Naive thymus-derived CD4-positive, alpha-beta T cell (primary cell): ENCODE measurements at places on chromosomes 12 and 14. TPM values are rescaled to one million over a fixed set of nuclear protein-coding genes. Genes with fewer than 3 reads are reported as not detected.

Gene PLEKHD1
- not detected for polyA plus RNA-seq

Gene SAMD15
- not detected for polyA plus RNA-seq

Gene CMA1
- not detected for polyA plus RNA-seq

Gene PTPN21
- polyA plus RNA-seq = not detected

Gene GPR68
- not detected for polyA plus RNA-seq

Gene C12orf50
- not detected for polyA plus RNA-seq

Gene MSRB3
- not detected for polyA plus RNA-seq

GRCh38 chr14:103558071-103558882, 4.2 kb downstream of the BAG5 start:
- DNase-seq = no peak

DNA sequence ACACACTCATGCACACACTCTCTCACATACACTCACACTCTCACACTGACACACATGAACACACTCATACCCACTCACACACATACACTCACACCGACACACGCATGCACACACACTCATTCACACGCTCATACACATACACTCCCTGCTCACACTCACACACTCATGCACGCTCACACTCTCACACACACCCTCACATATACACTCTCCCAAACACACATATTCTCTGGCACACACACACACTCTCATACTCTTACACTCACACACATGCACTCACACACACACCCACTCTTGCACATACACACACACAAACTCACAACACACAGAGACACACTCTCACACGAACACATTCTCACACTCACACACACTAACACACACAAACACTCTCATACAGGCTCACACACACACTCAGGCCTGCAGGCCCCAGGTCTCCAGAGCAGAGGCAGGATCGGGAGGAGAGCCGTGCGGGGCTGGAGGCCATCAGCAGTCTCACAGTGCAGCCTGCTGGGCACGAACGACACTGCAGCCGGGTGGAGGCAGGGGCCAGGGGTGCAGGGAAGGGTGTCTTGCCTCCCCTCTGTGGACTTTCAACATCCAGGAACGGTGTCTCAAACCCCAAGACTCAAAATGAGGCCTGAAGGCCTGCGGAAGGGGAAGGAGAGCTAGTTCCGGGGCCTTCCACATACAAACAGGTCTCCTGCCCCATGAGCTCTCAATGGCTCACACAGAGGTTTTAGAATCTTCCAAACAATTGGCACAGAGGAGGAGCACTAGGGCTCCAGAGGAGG, 148.7 kb downstream of the ANO2 start:
- no peak for DNase-seq

DNA sequence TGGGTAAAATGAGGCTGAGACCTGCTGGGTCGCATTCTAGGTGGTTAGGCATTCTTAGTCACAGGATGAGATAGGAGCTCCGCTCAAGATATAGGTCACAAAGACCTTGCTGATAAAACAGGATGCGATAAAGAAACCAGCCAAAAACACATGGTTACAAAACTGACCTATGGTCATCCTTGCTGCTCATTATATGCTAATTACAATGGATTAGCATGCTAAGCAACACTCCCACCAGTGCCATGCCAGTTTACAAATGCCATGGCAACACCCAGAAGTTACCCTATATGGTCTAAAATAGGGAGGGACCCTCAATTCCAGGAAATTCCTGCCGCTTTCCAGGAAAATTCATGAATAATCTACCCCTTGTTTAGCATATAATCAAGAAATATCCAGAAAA, 132.4 kb downstream of the BRMS1L start:
- DNase-seq = no peak

GRCh38 chr12:34288963-34289345, 266.7 kb downstream of the ALG10 start:
- DNase-seq = no peak

GRCh38 chr12:6047249-6048237, 76.9 kb downstream of the VWF start:
- DNase-seq = no peak

GRCh38 chr12:66813137-66813892, 134.4 kb upstream of the GRIP1 start:
- DNase-seq = no peak

DNA sequence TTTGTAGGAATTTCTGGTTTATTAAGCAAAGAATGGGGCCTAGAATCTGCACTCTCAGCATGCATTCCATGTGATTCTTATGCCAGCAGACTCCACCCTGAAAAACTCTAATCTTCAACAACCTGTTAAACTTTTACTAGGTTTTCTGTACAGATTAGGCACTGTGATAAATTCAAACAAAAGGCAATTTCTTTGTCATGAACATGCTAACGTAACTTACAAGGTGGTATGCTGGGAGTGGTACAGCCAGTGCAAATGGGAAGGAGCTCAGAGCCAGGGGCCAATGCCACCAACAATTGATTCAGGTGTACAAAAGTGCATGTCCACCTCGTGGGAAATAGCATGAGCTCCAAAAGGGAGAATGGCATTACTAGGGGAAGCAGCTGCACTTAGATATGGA, 83.0 kb downstream of the PPFIBP1 start:
- DNase-seq = no peak

GRCh38 chr14:102229071-102229738, 75.8 kb downstream of the MOK start:
- no peak for DNase-seq

DNA sequence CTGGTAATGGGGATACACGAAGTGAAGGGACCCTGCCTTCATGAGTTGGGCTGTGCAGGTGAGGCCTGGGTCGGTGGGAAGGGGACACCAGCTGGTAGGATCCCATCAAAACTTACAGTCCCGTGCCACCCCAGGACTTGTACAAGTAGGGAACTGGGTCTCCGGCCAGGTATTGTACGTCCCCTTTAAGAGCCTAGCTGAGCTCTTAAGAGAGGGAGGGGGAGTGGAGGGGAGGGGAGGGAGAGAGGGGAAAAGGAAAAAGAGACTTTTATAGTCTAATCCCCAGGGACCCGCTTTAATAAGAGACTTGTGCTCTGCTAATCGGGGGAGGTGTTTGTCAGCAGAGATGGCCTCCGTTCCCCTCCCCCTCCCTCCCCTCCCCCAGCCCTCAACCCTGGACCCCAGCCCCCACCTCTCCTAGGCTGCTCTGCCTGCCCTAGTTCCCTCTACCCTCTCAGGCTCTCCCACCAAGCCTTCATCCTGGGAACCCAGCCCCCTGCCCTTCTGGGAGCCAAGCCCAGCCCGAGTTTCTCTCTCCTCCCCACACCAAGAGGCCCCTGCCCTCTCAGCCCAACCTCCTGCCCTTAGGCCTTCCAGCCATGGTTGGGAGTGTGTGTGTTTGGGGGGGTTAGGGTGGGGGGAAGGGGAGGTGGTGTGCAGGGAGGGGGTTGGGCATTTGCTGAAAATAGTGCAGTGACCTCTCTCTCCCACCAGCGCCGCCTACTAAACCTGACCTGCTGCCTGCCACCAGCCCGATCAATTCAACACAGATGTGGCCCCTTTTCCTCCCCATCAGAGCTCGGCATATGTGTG, 2.6 kb downstream of the GDF11 start:
- no peak for DNase-seq
